Testis (tissue), 5 donors: ENCODE measurements at places on chromosomes 6 and 20. TPM values are rescaled to one million over a fixed set of nuclear protein-coding genes. Genes with fewer than 3 reads are reported as not detected.

The PPP1R14C gene
- total RNA-seq = 27.1 TPM

The BTNL2 gene
- not detected for total RNA-seq

The ETV7 gene
- total RNA-seq = 1.3 TPM

The TXLNB gene
- total RNA-seq = 4.1 TPM

The RIMS1 gene
- total RNA-seq = 40.9 TPM

The NKX2-2 gene
- not detected for total RNA-seq

The SLC16A10 gene
- total RNA-seq = 12.0 TPM

The GABRR2 gene
- total RNA-seq = 0.62 TPM

The AGER gene
- total RNA-seq = 8.6 TPM

The SLC26A8 gene
- 52.0 TPM for total RNA-seq

The TP53TG5 gene
- 6.4 TPM for total RNA-seq

The BPIFB1 gene
- total RNA-seq = 1.6 TPM

The FAM162B gene
- 3.2 TPM for total RNA-seq
